ENCODE measurements at places on chromosomes 7 and 10. TPM values are rescaled to one million over a fixed set of nuclear protein-coding genes. Genes with fewer than 3 reads are reported as not detected.

HYAL4 gene
- total RNA-seq, result not detected

LRIT2 gene
- total RNA-seq, result not detected

LARP4B gene
- 109 TPM for total RNA-seq

LEP gene
- not detected for total RNA-seq

CYP3A7 gene
- not detected for total RNA-seq

PAPOLB gene
- not detected for total RNA-seq

EFCAB10 gene
- total RNA-seq, result not detected

C10orf67 gene
- 1.3 TPM for total RNA-seq
